ENCODE measurements at places on chromosomes 5 and 9.

- no peak for DNase-seq
Observed at GRCh38 chr5:14413331-14413750, 168.3 kb upstream of the OTULINL start.

- DNase-seq: no peak
Observed at GRCh38 chr5:54325272-54325609, 14.9 kb upstream of the ARL15 start.

GRCh38 chr9:88696501-88696900, 161.5 kb downstream of the NXNL2 start:
- DNase-seq: no peak

DNA sequence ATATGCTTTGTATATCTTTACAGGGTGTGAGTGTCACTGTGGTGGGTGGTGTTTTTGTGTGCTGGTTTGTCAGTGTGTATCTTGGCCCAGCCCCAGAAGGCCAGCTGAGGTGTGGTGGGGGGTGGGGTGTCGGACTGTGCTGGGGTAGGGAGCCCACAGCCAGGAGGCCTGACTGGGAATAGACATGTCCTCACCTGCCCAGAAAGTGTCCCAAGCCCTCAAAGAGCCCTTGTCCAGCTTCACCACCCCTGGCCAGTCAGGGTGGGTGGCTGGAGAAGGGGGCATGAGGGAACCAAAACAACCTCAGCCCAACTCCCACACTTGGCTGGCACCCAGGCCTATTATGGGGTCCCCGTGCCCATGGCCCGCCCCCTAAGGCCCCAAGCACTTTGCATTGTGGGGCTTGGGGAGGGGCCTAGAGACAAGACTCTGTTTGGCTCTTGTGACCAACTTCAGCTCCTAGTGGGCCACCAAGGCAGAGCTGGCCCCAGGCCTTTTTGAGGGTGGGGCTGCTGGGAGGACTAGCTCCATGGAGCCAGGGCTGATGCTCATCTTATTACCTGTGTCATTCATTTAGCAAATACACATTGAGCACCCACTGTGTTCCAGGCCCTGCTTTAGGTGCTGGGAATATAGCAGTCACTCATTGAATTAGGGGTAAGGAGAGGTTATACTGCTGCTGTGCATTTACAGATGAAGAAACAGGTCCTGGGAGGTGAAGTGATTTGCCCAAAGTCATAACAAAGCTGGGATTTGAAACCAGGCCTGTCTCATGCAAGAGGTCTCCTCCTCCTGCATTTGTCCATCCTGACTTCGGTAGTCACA, 56.2 kb upstream of the PSD2 start:
- DNase-seq: no peak

- peak; percentile 31 for DNase-seq
Observed at GRCh38 chr9:136719195-136719880, 7.0 kb downstream of the DIPK1B start.

GRCh38 chr5:103539376-103540330, 22.9 kb downstream of the NUDT12 start:
- DNase-seq: no peak
